ENCODE measurements at places on chromosomes 3 and 15.

DNA sequence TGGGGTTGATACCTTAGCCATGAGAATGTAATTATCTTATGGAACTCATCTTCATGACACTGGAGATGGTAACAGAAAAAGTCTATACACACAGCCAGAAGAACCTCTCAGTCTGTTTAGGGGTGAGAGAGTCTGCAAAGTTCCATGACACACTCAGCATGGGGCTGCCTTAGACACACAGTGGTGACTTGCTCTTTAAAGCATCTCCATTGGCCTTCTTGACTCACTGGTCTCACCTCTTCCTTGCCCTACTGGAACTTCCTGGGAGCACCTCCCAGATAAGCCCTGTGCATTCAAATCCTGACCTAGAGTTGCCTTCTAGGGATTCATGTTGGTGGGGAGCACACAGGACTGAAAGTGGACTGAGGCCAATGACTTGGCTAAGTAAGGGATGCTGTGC lies 9.3 kb downstream of the MAGI1 start:
- no peak for DNase-seq

GRCh38 chr15:31977812-31978661 lies 52.3 kb upstream of the CHRNA7 start:
- peak; percentile 47 for DNase-seq

- DNase-seq = peak; percentile 40
Observed at GRCh38 chr3:122689587-122689986, 8.9 kb downstream of the PARP14 start.

DNA sequence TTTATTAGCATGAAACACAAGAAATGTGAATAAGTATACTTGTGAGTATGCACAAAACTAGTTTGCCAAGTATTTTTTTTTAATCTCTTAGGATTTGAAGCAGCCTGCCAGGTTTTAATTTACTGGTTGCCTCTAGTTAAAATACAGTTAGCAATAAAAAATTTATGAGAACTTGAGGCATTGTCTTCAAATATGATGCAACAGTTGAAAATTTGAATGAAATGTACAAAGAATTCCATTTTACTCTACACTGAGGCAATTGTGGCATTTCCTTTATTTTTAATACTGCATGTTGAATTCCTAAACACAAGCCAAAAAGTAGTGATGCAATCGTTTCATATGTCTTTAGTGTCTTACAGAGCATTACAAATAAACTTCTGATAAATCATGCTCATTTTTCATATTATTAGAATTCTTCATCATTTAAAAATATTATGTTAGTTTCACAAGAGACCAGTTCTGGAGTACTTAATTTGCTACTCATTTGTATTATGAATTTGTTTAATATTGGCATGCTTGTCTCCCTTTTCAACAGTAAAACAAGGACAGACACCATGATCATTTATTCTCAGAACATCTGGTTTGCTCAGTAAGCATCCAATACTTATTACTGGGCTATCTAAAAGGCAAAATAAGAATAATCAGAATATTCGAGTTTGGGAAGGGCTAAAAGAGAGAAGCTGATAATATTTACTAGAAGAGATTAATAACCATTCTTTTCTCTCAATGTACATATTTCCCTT lies 124.8 kb upstream of the PTX3 start:
- peak; percentile 19 for DNase-seq

- DNase-seq = no peak
Observed at GRCh38 chr15:35693886-35694285, 147.9 kb upstream of the DPH6 start.

GRCh38 chr15:89385596-89386331 lies 51.1 kb upstream of the POLG start:
- DNase-seq = peak; percentile 60

DNA sequence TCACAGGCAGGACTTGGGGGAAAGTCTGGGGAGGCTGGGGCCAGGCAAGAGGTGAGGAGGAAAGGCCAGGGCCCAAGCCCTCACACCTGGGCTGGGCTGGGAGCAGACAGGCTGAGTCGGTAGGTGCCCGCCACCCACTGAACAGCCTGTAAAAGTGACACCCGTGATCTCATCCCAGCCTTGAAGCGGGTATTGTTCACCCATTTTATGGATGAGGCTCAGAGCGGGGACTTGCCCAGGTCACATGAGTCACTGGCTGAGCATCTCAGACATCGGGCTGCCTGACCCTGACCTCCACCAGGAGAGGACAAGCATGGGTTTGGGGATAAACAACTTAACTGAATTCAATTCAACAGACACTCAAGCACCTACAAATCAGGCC lies 52.0 kb upstream of the CTSH start:
- DNase-seq = no peak

- no peak for DNase-seq
Observed at GRCh38 chr3:28287046-28287445, 45.6 kb downstream of the CMC1 start.

GRCh38 chr3:74613060-74613459 lies 1.4 kb downstream of the CNTN3 start:
- DNase-seq = peak; percentile 1

GRCh38 chr15:66570842-66571478 lies 5.2 kb upstream of the LCTL start:
- no peak for DNase-seq

GRCh38 chr15:59217876-59218498 lies 11.3 kb downstream of the LDHAL6B start:
- DNase-seq = no peak

- no peak for DNase-seq
Observed at GRCh38 chr3:159813822-159814531, 174.7 kb upstream of the IL12A start.

- no peak for DNase-seq
Observed at GRCh38 chr3:140103986-140104645, 169.1 kb downstream of the CLSTN2 start.

DNA sequence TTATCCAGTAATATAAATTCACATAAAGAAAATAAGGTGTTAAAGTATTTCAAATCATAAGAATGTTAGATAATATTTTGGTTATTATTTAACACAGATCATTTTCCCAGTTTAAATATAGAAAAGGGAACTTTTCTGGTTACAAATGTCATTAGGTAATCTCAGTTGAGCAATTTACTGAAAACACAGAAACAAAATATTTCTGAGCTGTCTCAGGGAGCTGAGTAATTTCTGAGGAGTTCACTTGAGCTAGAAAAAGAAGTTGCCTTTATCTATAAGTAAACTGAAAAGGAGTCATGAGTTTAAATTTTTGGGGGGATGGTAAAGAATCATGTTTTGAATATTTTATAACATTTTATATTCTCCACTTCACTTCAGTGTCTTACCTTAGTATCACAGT lies 855.4 kb upstream of the ARPP21 start:
- DNase-seq = peak; percentile 9

DNA sequence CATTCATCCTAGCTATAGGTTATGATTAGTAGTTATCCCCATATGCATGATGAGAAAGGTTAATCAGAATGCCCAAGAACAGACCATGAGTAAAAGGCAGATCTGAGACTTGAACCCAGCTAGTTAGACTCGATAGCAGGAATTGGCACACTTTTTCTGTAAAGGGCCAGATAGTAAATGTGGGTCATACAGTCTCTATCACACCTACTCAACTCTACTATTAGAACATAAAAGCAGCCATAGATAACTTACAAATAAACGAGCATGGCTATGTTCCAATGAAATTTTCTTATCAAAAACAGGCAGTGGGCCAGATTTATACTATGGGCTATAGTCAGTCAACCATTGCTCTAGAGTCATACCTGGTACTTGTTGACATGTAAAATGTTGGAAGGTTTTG lies 24.6 kb downstream of the POLG start:
- no peak for DNase-seq

DNA sequence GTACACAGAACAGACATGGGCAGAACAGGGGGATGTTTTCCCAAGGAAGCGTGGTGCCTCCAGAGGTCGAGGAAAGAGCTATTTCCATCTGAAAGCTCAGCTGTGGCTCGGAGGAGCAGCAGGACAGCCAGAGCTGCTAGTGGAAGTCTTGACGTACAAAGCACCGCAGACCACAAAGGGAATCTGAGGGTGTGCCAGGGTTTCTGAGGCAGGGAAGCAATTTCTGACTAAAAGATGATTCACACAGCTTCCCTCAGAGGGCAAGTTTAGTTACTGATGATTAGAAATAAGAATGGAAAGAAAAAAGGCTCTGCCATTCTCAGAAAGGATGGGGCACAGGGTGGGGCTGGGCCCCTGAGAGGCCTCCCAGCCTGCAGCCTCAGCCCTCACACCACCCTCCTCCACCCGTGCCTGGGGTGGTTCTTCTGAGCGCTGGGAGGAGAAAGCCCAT lies 45.8 kb upstream of the SEC13 start:
- no peak for DNase-seq

DNA sequence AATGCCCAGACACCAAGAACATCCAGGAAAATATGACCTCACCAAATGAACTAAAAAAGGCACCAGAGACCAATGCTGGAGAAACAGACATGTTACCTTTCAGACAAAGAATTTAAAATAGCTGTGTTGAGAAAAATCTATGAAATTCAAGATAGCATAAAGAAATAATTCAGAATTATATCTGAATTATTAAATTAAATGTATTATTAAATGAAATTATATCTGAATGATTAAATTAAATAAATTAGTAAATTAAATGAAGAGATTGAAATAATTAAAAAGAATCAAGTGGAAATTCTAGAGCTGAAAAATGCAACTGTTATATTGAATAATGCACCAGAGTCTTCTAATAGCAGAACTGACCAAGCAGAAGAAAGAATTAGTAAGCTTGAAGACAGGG lies 279.2 kb upstream of the SATB1 start:
- DNase-seq = no peak

DNA sequence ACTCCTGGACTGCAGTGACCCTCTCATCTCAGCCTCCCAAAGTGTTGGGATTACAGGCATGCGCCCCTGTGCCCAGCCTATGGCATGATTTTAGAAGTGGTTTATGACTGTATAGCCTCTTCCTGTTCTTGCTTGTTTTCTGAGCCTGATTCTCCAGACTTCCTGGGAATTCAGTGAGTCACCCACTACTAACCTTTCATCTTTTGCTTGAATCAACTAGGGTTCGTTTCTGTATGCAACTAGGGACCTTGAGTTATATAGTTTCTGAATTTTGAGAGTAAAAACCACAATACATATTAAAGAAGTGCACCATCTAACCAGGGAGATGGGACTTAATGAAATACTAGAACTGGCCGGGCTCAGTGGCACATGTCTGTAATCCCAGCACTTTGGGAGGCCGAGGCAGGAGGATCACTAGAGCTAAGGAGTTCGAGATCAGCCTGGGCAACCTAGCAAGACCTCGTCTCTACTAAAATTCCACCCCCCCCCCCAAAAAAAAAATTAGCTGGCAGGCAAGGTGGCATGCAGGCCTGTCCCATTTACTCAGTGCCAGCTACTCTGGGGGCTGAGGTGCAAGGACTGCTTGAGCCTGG lies 76.0 kb downstream of the ZNF609 start:
- DNase-seq = no peak

DNA sequence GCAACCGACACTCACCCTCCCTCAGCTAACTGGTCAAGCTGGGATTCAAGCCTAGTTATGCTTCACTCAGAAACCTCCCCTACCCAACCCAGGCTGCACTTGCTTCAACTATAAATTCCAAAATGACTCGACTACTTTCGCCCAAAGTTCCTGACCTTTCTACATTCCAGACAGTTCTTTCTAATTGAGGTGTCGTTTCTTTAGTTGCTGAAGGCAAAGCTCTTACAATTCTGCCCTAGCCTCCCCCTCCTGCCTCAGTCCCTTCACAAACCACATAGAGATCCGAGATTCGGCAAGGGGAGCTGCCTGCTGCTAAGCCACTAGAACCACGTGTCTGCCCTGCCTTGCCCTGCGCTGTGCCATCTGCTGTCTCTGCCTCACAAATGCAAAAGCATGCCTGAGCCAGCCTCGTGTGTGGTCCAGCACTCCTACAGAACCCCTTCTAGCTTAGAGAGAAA lies 74.7 kb upstream of the SH3GL3 start:
- DNase-seq = no peak

Measured in OCI-M1 (cell line).